Smooth muscle cell of the pulmonary artery (primary cell): ENCODE measurements at places on chromosomes 11 and 22. TPM values are rescaled to one million over a fixed set of nuclear protein-coding genes. Genes with fewer than 3 reads are reported as not detected.

The AMPD3 gene
- 3.1 and 5.8 TPM in 2 replicates for total RNA-seq

The TMPRSS6 gene
- not detected in 2 replicates for total RNA-seq

The CADM1 gene
- 5.0 and 5.5 TPM in 2 replicates for total RNA-seq

The CCDC157 gene
- total RNA-seq = 1.8 and 2.2 TPM in 2 replicates

The PGA3 gene
- total RNA-seq = 1.1 TPM in 1 of 2 replicates, not detected in the other

The BTG4 gene
- total RNA-seq = not detected in 2 replicates

The OR8G5 gene
- total RNA-seq = not detected in 2 replicates

The ATG16L2 gene
- 8.6 and 10.9 TPM in 2 replicates for total RNA-seq

The TESMIN gene
- total RNA-seq = 0.10 and 0.26 TPM in 2 replicates

The LRP4 gene
- total RNA-seq = 6.9 and 8.1 TPM in 2 replicates

The OR4A16 gene
- total RNA-seq = not detected in 2 replicates

The NTM gene
- total RNA-seq = 64.2 and 65.2 TPM in 2 replicates

The MRPL48 gene
- total RNA-seq = 18.3 and 20.3 TPM in 2 replicates

The PAX6 gene
- total RNA-seq = not detected in 2 replicates

The MS4A18 gene
- total RNA-seq = not detected in 2 replicates

The OR52N4 gene
- not detected in 2 replicates for total RNA-seq

The SEPTIN5 gene
- 54.0 and 57.5 TPM in 2 replicates for total RNA-seq

The SYT9 gene
- total RNA-seq = 0.07 TPM in 1 of 2 replicates, not detected in the other

The BUD13 gene
- 7.7 and 8.9 TPM in 2 replicates for total RNA-seq

The KRTAP5-2 gene
- not detected in 2 replicates for total RNA-seq

The MAP6 gene
- 2.4 and 2.8 TPM in 2 replicates for total RNA-seq

The OR52H1 gene
- total RNA-seq = 0.91 and 0.99 TPM in 2 replicates

The RTL10 gene
- 13.3 and 16.4 TPM in 2 replicates for total RNA-seq

The SF3B2 gene
- total RNA-seq = 100 and 118 TPM in 2 replicates

The MPPED2 gene
- 0.20 TPM in 2 replicates for total RNA-seq

The CAT gene
- total RNA-seq = 52.0 and 84.3 TPM in 2 replicates

The MS4A12 gene
- total RNA-seq = not detected in 2 replicates

The JAML gene
- not detected in 2 replicates for total RNA-seq

The DDX10 gene
- total RNA-seq = 17.9 and 27.1 TPM in 2 replicates

The UBQLN3 gene
- 0.10 and 0.26 TPM in 2 replicates for total RNA-seq
